ENCODE measurements at places on chromosomes 2 and 18. TPM values are rescaled to one million over a fixed set of nuclear protein-coding genes. Genes with fewer than 3 reads are reported as not detected.
A peak's percentile ranks its signal among the peaks of the same experiment; 100 is the strongest.

- DNase-seq = no peak
These were observed 792.8 kb upstream of the LRRTM1 start for GRCh38 chr2:81097361-81097760.

DNA sequence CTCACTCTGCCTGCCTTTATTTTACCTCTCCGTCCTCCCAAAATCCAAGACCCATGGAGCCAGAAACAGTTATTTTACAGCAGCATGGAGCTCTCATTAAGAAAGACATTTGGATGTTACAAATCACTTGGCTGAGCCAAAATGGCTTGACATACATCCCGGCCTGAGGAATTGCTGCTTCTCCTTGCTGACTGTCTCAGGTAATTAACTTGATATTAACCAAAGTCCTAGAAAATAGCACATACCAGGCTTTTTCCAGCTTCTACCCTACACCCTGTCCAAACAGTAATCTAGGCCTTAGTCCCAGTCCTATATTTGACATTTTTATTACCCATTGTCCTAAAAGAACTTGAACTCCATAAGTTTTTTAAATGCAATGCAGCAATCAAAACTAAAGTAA lies 205.0 kb downstream of the TMX3 start:
- DNase-seq = no peak

DNA sequence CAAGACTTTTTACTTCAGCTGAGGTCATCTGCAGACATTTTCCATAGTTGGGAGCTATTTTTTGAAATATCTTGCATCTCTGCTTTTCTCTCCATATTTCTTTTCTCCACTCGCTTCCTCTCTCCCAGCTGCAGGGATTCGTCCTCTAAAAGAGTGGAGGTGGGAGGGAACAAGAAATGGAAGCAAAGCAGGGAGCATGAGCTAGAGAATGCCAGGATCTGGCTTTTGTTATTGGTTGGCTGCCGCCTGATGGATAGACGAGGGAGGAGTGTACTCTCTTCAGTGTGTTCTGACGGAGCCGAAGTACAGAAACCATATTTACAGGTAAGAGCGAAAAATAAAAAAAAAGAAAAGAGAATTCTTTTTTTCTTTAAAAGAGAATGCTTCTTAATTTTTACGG lies at the start of gene CSRNP3:
Gene CSRNP3, plus strand, starts transcription at position 282 of the 400 bp plus-strand sequence. CDS start 125,368 bp downstream, outside the sequence.
- DNase-seq = peak; percentile 78

DNA sequence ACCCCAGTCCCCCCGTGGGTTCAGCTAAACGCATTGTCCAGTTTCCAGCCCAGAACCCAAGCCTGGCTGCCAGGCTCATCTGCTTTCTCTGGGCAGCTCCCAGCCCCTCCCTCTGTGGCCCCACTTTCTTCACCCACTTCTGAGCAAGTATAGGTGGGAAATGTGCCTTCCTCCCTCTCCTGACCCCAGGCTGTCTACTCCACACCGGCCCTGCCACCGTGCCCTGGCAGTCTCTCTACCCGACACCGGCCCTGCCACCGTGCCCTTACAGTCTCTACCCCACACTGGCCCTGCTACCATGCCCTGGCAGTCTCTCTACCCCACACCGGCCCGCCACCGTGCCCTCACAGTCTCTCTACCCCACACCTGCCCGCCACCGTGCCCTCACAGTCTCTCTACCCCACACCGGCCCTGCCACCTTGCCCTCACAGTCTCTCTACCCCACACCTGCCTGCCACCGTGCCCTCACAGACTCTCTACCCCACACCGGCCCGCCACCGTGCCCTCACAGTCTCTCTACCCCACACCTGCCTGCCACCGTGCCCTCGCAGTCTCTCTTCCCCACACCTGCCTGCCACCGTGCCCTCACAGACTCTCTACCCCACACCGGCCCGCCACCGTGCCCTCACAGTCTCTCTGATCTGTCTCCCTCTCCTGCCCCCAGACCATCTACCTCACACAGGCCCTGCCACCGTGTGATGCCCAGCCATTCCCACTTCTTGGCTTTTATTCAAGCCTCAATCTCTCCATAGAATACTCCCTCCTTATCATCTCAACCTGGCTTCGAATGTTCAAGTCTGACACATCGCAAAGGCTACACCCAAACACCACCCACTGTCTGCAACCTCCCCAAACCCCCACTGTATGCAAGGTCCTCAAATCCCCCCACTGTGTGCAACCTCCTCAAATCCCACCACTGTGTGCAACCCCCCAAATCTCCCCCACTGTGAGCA lies 108.9 kb downstream of the TPO start:
- no peak for DNase-seq

DNA sequence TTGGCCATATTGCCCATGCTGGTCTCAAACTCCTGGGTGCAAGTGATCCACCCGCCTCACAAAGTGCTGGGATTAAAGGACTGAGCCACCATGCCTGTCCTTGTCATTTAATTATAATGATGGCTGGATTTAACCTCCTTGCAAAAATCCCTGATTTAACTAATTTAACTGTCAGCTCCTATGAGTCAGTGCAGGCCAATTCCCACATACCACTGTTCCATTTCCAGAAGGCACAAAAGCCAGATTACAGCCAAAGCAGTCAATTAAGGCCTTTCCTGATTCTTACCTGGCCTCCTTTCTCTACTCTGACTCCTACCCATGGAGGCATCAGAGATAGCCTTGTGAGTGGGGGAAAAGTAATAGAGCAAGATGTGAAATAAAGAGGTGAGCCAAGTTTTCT lies 12.3 kb upstream of the SLC35F5 start:
- DNase-seq = no peak

DNA sequence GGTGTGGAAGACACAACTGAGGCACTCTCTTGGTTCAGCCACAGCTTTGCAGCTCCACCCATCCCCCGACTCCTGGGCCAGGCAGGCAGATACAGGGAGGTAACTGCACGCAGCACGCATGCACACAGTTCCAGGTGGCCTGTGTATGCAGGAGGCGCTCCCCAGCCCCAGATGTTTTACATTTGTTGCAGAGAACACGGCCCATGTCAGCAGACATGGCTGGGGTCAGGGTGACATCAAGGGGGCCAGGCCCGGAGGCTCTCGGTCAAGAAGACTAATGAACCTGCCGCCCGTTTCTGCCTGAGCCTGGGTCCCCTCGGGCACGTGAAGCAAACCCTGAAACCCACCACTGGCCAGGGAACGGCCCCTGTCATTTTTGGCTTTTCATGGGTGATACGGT lies 57.3 kb downstream of the TWIST2 start:
- DNase-seq = no peak

GRCh38 chr2:54088719-54089118 lies 26.7 kb upstream of the ACYP2 start:
- DNase-seq = no peak

- no peak for DNase-seq
These were observed 89.8 kb upstream of the NFATC1 start for GRCh38 chr18:79305911-79306310.

GRCh38 chr2:142533177-142533576 lies 344.3 kb upstream of the KYNU start:
- no peak for DNase-seq

DNA sequence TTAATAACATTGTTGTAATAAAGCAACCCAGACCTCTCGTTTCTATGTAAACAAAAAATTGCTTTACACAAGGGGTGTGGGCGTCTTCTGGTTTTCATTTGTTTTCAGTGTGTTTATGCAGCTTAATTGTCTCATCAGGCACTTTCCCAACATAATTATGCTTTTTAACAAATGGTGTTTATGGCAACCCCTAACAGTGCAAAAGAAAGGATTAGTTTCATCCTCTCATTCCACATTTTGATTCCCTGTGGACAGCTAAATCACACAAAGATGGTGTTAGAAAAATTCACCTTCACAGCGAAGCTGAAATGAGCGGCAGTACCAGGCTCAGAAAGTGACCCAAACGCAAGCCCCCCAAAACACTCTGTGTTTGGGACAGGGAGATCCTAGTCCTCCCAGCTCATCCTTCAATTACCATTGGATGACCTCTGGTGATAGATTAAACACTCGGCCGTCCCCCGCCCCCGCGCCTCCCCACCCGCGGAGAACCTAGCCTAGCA lies 724 bp downstream of the FTCDNL1 start:
- no peak for DNase-seq

DNA sequence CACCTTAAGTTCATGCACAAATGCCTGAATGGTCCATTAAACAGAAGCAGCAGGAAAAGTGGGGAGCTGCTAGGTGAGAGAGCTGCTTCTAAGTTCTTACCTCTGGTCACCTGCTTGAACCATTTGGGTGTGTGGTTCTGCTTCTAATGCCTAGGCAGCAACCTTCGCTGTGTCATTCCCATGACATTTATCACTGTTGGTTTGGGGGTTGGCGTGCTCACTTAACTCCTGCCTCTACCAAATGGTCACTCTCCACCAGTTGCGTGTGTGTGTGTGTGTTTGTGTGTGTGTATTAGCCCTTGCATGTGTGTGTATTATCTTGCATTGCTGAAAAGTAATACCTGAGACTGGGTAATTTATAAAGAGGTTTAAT lies 56.2 kb downstream of the NCAPH start:
- DNase-seq = no peak

DNA sequence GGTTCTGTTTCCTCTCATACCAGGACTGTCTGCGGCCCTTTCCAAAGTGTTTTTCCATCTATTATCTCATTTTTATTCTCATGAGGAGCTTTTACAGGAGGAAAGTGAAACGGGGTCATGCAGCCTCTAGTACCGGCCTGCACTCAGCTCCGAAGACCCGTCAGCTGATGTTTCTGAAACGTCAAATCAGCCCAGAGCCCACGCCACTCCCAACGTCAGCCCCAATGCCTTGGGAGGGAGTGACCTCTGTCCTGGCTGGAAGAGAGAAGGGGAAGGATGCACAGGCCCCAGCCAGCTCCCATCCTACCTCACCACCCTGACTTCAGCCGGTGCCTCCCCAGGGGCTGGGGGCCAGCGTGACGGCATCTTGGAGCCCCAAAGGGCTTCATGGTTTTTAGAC lies 58.5 kb downstream of the ADCY3 start:
- no peak for DNase-seq

DNA sequence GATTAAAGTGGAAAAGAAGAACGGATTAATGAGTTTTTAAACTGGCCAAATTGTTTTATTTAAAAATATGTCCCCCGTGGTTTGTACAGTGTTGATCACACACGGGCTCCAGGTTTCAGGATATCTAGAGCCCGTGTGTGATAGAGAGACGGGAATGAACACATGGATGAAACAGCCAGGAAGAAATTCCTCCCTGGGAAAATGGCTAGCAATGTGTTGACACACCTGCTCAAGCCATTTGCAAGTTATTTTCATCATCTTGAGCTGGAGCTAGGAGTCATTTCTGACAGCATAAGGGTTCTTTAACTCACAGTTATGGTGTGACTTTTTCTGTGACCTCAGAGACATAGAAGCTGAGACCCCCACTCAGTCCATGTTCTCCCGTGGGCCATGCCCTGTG lies 81.6 kb downstream of the LRRFIP1 start:
- no peak for DNase-seq

DNA sequence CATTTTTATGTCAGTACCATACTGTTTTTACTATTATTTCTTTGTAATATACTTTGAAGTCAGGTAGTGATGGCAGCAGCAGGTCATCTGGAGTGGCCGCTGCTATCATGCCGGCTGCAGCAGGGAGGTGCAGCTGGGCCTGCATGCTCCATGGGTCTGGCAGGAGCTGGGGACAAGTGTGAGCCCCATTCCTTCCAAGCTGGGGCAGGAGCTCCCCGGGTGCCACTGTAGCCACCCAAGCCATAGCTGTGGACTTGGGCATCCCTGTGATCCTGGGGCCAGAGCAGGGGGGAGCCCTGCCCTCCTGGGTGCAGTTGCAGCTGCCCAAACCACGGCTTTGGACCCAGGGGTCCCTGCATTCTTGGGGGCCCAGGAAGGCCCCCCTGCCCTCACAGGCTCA lies 59.2 kb downstream of the CSRNP3 start:
- no peak for DNase-seq

DNA sequence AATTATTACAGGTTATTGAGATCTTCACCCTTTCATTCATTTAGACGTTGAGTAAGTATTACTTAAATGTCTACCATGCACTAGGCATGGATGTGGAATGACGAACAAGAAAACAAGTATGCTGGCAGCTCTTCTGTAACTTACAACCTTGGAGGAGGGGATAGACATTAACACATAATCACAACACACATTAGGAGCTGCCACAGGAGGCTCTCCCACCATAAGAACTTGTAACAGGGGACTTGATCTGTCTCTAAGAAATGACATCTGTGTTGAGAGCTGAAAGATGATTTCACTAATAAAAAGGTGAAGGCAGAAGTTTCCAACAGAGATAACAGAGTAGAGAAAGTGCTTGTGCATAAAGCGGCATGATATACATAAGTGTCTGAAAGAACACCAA lies 384.7 kb upstream of the ZEB2 start:
- no peak for DNase-seq

DNA sequence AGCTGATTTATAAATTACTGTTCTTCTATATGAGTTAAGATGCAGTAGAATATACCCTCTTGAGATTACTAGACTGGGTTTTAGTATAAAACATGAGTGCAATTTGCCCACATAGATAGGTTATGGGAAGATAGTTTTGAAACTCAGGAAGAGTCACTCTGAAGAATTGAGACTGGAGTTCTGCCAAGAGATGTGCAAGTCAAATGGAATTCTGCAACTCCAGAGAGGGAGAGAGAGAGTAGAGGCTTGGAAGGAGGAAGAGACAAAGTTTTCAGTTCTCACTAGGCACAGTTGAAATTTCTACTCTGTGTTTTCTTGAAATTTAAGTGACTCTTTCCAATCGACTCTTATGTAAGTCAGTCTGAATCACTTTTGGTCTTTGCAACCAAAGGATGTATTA lies 878.8 kb downstream of the TSN start:
- no peak for DNase-seq

- DNase-seq = no peak
These were observed 30.6 kb upstream of the SH3RF3 start for GRCh38 chr2:109098251-109098920.

DNA sequence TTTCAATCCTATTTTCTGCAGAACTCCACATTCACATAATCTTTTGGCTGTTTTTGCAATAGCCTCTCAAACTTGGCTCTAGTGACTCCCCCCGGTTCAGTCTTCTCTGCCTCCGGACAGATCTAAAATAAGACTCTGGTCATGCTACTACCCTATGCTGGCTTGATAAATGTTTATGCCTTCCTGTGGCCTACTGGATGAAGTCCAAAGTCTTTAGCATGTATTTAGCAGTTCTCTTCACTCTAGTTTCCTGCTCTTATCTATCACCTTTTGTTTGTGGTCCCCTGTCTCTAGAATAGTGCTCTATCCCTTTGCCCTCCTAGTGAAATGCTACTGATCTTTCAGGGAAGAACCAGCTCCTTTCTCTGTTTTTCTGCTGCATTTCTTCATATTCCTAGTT lies 14.4 kb downstream of the ADCYAP1 start:
- DNase-seq = no peak

- DNase-seq = no peak
These were observed 72.0 kb upstream of the RAB6C start for GRCh38 chr2:129907256-129907998.

GRCh38 chr18:43161528-43161927 lies 46.0 kb upstream of the RIT2 start:
- DNase-seq = no peak

TM4SF20 gene
- not detected for total RNA-seq

CD207 gene
- not detected for total RNA-seq

MYL1 gene
- total RNA-seq = not detected

DSG3 gene
- total RNA-seq = not detected

SYT4 gene
- 3.0 TPM for total RNA-seq

ADRA2B gene
- 1.3 TPM for total RNA-seq

ERFE gene
- total RNA-seq = 2.8 TPM

MALL gene
- total RNA-seq = 27.8 TPM

LYG2 gene
- total RNA-seq = not detected

All from thyroid gland (tissue), 4 donors.